ENCODE measurements at places on chromosomes 12 and 14.

GRCh38 chr12:101780599-101780998 lies 41.3 kb upstream of the SYCP3 start:
- peaks cover 2% of the 10 kb centered on the region for H3K36me3 ChIP-seq
- H3K4me3 ChIP-seq = no peak overlapping the region
- no peak overlapping the region for H3K27ac ChIP-seq
- peaks cover 12% of the 10 kb centered on the region for H3K4me1 ChIP-seq

- H3K4me1 ChIP-seq = peaks cover 5% of the 10 kb centered on the region
- H3K27me3 ChIP-seq = no peaks in the 10 kb centered on the region
- no peaks in the 10 kb centered on the region for H3K36me3 ChIP-seq
- no peak overlapping the region for H3K4me3 ChIP-seq
Measured at GRCh38 chr14:42277840-42278239, 671.2 kb downstream of the LRFN5 start.

DNA sequence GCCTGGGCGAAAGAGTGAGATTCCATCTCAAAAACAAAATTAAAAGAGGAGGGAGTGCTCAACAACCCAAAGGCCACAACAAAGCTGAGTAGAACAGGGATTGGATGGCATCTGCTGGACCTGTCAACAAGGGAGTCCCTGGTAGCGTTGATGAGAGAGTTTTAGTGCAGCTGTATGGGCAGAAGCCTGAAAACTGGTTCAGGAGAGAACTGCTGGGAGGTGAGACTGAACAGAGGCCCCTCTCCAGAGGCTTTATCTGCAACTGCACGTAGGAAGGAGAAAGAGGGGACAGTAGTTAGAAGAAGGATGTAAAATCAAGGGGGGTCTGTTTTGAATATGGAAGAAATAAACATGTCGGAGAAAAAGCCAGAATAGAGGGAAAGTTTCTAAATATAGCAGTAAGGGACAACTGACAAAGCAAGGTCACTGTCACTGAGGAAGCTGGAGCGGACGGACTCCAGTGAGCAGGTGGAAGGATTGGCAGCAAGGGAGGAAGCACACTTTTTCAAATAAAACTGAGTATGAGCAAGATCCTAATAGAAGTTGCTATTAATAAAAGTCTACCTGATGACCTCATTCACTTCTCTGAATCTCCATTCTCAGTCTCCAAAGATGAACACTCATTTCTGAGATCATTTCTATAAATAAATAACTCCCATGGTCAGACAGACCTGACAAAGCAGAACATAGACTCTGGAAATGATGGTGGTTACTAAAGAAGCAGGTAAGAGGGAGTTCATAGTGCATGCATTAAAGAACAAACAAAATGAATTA lies 11.8 kb upstream of the ATF1 start:
- no peaks in the 10 kb centered on the region for H3K27me3 ChIP-seq
- H3K36me3 ChIP-seq = peaks cover 23% of the 10 kb centered on the region
- DNase-seq = no peak
- peaks cover 15% of the 10 kb centered on the region for H3K4me1 ChIP-seq

- no peak overlapping the region for H3K27ac ChIP-seq
- no peaks in the 10 kb centered on the region for H3K36me3 ChIP-seq
- DNase-seq = no peak
- H3K4me3 ChIP-seq = no peak overlapping the region
Measured at GRCh38 chr12:106894774-106895173, 60.9 kb upstream of the TMEM263 start.

- no peak overlapping the region for H3K4me3 ChIP-seq
- peaks cover 10% of the 10 kb centered on the region for H3K27me3 ChIP-seq
- H3K27ac ChIP-seq = no peak overlapping the region
- no peaks in the 10 kb centered on the region for H3K36me3 ChIP-seq
- no peaks in the 10 kb centered on the region for H3K4me1 ChIP-seq
- DNase-seq = no peak
Measured at GRCh38 chr14:100972118-100972897, 68.8 kb upstream of the RTL1 start.

- H3K36me3 ChIP-seq = no peaks in the 10 kb centered on the region
- peaks cover 10% of the 10 kb centered on the region for H3K27me3 ChIP-seq
- peaks cover 15% of the 10 kb centered on the region for H3K4me1 ChIP-seq
- no peak overlapping the region for H3K27ac ChIP-seq
- no peak overlapping the region for H3K4me3 ChIP-seq
Measured at GRCh38 chr14:91350483-91350812, 67.2 kb downstream of the CCDC88C start.

DNA sequence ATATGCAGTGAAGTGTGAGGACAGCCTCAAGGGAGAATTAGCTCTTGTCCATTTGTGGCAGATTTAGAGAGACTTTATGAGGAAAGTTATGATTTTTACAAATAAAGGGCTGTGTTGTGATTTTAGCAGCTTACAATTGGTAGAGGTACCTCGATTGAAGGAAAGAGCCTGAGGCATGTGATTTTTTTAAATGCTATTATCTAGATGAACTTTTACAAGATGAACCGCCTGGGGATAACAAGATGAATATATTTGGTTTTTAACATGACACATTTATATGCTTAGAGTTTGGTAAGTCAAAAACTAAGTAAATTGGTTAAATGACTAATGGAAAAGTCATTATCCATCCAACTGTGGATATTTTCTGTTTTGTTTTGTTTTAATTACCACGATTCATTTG lies 52.6 kb downstream of the AEBP2 start:
- peaks cover 16% of the 10 kb centered on the region for H3K36me3 ChIP-seq
- H3K27me3 ChIP-seq = no peaks in the 10 kb centered on the region
- peak overlapping the region; percentile 35 for H3K27ac ChIP-seq
- H3K4me1 ChIP-seq = peaks cover 9% of the 10 kb centered on the region
- H3K4me3 ChIP-seq = no peak overlapping the region

GRCh38 chr12:57142121-57142520 lies 5.3 kb downstream of the LRP1-AS start:
- H3K27ac ChIP-seq = peak overlapping the region; percentile 71
- no peak overlapping the region for H3K4me3 ChIP-seq
- peaks cover 31% of the 10 kb centered on the region for H3K36me3 ChIP-seq

- H3K27me3 ChIP-seq = no peaks in the 10 kb centered on the region
- H3K4me3 ChIP-seq = no peak overlapping the region
- no peak overlapping the region for H3K27ac ChIP-seq
- DNase-seq = no peak
- H3K36me3 ChIP-seq = no peaks in the 10 kb centered on the region
- H3K4me1 ChIP-seq = peaks cover 8% of the 10 kb centered on the region
Measured at GRCh38 chr14:50354527-50354926, 42.2 kb downstream of the CDKL1 start.

DNA sequence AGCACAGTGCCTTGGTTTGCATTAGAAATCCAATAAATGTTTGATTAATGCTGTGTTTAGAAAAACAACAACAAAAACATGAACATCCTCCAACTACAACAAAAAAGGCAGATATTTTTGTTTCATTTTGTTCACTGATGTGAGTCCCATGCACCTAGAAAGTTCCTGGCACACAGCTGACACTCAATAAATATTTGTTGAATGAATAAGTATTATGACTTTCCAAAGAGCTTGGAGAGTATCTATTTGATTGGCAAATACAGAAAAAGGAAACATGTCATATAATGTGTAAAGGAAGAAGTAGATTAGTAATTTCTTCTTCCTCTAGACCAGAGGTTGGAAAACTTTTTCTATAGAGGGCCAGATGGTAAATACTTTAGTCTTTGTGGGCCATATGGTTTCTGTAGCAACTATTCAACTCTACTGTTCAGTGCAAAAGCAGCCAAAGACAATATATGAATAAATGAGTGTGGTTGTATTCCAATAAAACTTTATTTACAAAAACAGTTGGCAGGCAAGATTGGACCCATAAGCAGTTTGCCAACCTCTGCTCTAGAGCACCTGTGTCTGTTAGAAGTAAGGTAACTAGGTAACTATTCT lies 312.3 kb upstream of the DIO2 start:
- no peak overlapping the region for H3K4me3 ChIP-seq
- H3K36me3 ChIP-seq = no peaks in the 10 kb centered on the region
- no peak overlapping the region for H3K27ac ChIP-seq
- H3K27me3 ChIP-seq = no peaks in the 10 kb centered on the region
- no peak for DNase-seq

GRCh38 chr12:51863363-51863932 lies 14.9 kb upstream of the FIGNL2 start:
- no peak overlapping the region for H3K27ac ChIP-seq
- H3K36me3 ChIP-seq = no peaks in the 10 kb centered on the region
- peak overlapping the region; percentile 57 for H3K4me3 ChIP-seq
- H3K27me3 ChIP-seq = peaks cover 21% of the 10 kb centered on the region
- peaks cover 37% of the 10 kb centered on the region for H3K4me1 ChIP-seq

DNA sequence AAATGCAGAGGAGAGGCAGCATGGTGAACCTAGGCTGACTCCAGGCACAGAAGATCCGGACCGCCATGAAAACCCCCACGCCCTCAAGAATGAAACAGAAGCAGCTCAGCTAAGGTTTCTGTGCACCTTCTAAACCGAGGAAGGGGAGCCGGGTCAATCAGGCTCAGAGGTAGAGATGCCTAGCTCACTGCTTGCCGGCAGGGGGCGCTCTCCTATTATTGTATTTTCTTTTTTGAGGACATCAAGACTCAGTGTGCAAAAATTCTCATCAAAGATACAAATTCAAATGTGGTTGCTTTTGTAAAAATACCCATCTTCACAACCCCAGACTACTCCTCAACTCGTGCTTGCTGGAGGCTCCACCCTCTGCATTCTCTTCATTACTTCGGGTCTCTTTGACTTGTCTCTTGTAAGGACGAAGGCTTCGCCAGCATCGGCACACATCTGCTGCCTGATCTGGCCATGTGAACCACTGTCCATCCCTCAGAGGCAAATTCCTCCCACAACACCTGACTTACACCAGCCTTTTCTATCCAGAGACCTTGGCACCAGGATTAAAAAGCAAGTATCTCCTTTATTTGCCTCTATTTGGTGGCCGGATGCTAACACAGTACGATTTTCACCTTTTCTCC lies 33.4 kb upstream of the RNASE3 start:
- no peaks in the 10 kb centered on the region for H3K36me3 ChIP-seq
- H3K4me3 ChIP-seq = no peak overlapping the region
- DNase-seq = peak; percentile 83
- H3K4me1 ChIP-seq = peaks cover 3% of the 10 kb centered on the region
- no peak overlapping the region for H3K27ac ChIP-seq

GRCh38 chr12:92778525-92778924 lies 75.7 kb downstream of the PLEKHG7 start:
- peaks cover 9% of the 10 kb centered on the region for H3K36me3 ChIP-seq
- no peak for DNase-seq
- no peak overlapping the region for H3K4me3 ChIP-seq
- H3K27ac ChIP-seq = no peak overlapping the region

- H3K27me3 ChIP-seq = no peaks in the 10 kb centered on the region
- H3K4me1 ChIP-seq = peaks cover 18% of the 10 kb centered on the region
- no peak overlapping the region for H3K4me3 ChIP-seq
- no peak for DNase-seq
- H3K27ac ChIP-seq = no peak overlapping the region
Measured at GRCh38 chr12:92297932-92298696, 152.5 kb upstream of the BTG1 start.

DNA sequence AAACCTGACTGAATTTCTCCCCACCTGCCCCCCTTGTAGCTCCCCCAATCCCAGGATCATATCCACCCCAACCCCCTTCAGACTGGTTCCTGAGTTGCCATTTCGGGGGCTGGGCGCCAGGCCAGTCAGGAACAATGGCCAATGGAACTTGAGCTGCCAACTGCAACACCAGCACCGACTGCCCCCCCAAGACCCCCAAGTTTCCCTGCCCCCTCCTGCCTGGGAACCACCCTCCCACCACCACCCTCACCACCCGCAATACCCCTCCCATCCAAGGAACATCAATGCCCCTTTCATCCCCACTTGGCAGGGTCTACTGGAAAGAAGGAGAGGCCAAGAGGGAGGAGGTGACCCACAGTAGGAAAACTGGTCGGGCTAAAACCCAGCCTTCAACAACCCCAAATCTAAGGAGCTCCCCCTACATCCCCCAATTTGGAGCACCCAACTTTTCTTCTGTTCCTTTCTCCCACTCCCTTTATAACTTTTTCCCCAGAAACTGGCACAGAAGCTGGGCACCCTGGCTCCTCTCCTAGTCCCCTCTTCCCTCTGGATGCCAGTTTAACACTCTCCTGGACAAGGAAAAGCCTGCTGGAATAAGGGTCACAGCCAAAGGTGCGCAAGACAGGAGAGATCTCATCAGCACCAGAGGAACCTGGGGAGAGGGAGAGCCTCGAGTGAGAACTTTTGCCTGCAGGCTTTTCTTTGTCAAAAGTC lies 1.6 kb upstream of the NDRG2 start:
- H3K36me3 ChIP-seq = peaks cover 6% of the 10 kb centered on the region
- no peaks in the 10 kb centered on the region for H3K27me3 ChIP-seq
- peaks cover 47% of the 10 kb centered on the region for H3K4me1 ChIP-seq
- H3K4me3 ChIP-seq = peak overlapping the region; percentile 90

- H3K27ac ChIP-seq = peak overlapping the region; percentile 99
- H3K36me3 ChIP-seq = no peaks in the 10 kb centered on the region
- peaks cover 52% of the 10 kb centered on the region for H3K4me1 ChIP-seq
- no peaks in the 10 kb centered on the region for H3K27me3 ChIP-seq
- no peak overlapping the region for H3K4me3 ChIP-seq
- DNase-seq = no peak
Measured at GRCh38 chr14:35333264-35333730, 41.1 kb downstream of the PSMA6 start.

DNA sequence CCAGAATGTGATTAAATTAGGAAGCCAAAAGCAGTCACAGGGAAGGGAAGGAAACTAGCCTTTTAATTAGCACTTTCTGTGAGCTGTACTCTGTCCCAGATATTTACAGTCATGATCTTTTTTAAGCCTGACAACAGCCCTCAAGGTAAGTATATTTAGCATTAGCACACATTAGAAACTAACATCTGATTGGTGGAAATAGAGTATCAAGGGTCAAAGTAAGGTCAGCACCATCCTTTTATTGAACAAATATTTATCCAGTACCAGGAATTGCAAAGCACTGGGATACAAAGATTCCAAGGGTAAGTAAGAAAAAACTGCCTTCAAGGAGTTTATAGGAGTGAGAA lies 28.2 kb downstream of the RPGRIP1 start:
- no peak for DNase-seq
- peaks cover 25% of the 10 kb centered on the region for H3K4me1 ChIP-seq
- H3K27me3 ChIP-seq = no peaks in the 10 kb centered on the region
- H3K4me3 ChIP-seq = peak overlapping the region; percentile 73
- H3K27ac ChIP-seq = peak overlapping the region; percentile 97

- no peak for DNase-seq
- H3K4me1 ChIP-seq = no peaks in the 10 kb centered on the region
- no peak overlapping the region for H3K27ac ChIP-seq
- H3K27me3 ChIP-seq = peaks cover 1% of the 10 kb centered on the region
Measured at GRCh38 chr14:96925422-96925821, 128.2 kb downstream of the VRK1 start.

GRCh38 chr14:37062191-37062803 lies 110.1 kb downstream of the SLC25A21 start:
- no peaks in the 10 kb centered on the region for H3K4me1 ChIP-seq
- H3K27ac ChIP-seq = no peak overlapping the region
- DNase-seq = no peak
- H3K4me3 ChIP-seq = no peak overlapping the region
- no peaks in the 10 kb centered on the region for H3K36me3 ChIP-seq

DNA sequence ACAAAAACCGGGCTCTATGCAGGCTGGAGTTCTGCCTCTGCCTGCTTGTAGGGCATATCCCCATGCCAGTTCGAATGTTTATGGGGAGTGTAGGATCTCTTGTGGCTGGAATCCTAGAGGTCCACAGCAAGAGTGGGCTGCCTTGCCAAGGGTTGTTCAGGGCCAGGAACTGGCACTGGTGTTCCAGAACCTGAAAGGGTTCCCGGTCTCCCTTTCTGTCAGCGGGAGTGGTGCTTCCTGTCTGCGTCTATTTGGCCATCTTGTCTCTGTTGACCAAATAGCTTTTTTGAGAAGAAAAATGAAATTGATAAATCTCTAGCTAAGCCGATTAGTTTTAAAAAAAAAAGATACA lies 17.8 kb downstream of the OLR1 start:
- H3K27me3 ChIP-seq = no peaks in the 10 kb centered on the region
- no peaks in the 10 kb centered on the region for H3K36me3 ChIP-seq
- peaks cover 13% of the 10 kb centered on the region for H3K4me1 ChIP-seq

Measured in mesothelial cell of epicardium (in vitro differentiated cells).